ENCODE measurements at places on chromosomes 12 and 14.

DNA sequence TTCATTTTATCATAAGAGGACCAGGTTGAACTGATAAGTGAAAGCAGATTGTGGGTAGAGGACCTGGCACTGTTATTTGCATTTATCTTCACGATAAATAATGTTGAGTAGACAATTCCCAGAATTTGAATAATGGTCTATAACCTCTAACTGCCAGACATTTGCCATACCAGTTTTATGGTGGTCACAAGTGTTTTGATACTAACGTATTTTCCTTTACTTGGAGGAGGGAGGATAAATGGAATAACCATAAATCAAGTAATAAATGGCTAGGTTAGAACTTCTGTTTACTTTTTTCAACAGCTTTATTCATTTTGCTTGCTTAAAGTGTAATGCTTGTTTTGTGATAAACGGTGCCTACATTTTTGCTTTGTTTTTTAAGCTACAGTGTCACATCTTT is 9.5 kb downstream of the PAX9 start:
- DNase-seq: no peak

DNA sequence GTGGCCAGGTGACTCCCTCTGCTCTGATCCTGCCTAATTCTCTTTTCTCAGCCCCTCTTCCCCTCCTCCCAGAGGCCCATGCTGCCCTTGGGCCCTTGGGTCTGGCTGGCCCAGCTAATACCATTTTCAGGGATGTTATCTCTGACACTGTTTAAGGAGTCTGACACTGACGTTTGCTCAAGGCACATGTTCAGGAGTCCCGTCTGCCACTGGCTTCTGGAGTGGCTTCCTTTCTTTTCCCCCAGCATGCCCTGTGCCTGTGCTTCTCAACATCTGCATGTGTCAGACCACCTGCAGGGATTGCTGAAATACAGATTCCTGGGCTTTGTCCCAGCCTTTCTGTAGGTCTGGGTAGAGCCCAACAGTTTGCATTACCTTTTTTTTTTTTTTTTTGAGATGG is 128.9 kb downstream of the BCL11B start:
- DNase-seq: no peak

DNA sequence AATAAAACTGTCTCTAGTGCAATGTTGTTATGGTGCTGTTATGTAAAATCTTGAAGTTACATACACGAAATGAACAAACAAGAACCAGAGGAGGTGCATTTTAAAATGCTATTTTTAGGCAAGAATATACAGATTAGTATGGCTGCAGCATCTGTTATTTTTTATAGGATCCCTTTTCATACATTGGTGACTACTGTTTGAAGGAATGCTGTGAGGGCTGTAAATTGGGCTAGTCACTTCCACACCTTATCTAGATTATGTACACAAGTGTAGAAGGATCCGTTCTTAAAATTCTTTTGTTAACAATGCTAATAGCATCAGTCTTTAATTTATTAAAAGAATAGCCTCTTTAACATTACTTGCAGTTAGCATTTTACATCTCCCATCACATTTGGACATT is 284.3 kb upstream of the MDGA2 start:
- no peak for DNase-seq

GRCh38 chr14:60632257-60632656 is 17.0 kb downstream of the SIX1 start:
- DNase-seq: no peak

DNA sequence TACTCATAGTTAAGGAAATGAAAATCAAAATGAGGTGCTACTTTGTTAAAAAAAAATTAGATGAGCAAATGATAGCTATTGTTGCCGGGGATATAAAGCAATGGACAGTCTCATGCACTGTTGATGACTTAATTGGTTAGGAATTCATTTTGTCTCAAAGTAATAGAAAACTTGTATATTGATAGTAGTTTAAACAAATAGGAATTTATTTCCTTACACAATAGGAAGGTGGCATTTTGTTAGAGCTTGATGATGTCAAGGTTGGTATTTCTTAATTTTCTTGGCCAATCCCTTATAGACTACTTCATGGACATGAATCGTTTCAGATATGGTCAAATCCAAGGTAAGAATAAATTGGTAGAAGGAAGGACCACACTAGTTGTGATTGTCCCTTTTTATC is 7.8 kb downstream of the PRPF39 start:
- no peak for DNase-seq

DNA sequence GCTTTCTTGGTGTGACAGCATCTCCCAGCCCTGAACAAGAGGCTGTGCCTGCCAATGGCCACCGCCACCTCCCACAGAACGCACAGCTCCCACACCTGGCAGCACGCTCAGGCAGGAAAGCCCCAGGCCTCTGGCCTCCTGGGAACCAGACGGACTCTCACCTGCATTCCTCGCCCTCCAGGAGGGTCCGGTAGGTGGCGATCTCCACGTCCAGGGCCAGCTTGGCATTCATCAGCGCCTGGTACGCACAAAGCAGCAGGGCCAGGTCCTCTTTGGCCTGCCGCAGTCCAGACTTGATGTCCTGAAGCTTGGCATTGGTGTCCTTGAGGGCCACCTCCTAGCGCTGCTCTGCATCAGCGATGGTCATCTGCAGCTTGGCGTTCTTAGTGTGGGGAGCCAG is 12.1 kb upstream of the KRT77 start:
- no peak for DNase-seq

GRCh38 chr12:93203361-93203760 is 174.4 kb upstream of the NUDT4 start:
- no peak for DNase-seq

DNA sequence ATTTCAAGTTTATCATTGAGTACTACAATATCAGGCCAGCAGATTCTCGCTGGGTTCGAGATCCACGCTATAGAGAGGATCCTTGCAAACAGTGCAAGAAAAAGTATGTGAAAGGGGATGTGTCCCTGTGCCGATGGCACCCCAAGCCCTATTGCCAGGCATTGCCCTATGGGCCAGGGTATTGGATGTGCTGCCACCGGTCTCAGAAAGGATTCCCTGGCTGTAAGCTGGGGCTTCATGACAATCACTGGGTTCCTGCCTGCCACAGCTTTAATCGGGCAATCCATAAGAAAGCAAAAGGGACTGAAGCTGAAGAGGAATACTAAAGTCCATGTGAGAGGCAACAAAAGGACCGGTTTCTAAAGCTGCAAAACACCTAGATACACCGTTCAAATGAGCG is 59.4 kb downstream of the ATG14 start:
- no peak for DNase-seq

- DNase-seq: peak; percentile 30
Measured at GRCh38 chr14:65281991-65282895, 130.3 kb upstream of the FUT8 start.

DNA sequence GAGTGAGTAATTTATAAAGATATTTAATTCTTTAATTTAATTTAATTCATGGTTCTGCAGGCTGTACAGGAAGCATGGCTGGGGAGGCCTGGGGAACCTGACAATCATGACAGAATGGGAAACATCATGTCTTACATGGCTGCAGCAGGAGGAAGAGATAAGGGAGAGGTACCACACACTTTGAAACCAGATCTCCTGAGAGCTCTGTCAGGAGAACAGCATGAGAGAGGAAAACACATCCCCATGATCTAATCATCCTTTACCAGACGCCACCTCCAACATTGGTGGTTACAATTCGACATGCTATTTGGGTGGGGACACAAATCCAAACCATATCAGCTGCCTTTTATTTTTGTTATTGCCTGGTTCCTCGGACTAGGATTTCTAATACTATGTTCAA is 928.6 kb downstream of the TMEM121 start:
- no peak for DNase-seq

DNA sequence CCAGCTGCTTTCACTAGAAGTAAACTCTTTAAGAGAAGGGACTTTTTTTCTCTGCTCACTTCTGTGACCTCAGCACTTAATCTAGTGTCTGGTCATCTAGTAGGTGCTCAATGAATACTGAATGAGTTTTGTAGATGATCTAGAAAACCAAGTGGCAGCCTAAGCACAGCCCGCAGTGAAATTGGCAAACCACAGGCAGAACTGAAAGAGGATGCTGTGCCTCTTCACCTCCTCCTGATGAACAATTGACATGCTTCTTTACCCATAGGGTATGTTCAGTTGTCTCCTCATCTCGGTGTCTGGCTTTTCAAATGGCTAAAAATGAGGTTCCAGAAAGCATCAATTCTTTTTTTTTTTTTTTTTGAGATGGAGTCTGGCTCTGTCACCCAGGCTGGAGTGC is 399.5 kb downstream of the RMST start:
- no peak for DNase-seq

DNA sequence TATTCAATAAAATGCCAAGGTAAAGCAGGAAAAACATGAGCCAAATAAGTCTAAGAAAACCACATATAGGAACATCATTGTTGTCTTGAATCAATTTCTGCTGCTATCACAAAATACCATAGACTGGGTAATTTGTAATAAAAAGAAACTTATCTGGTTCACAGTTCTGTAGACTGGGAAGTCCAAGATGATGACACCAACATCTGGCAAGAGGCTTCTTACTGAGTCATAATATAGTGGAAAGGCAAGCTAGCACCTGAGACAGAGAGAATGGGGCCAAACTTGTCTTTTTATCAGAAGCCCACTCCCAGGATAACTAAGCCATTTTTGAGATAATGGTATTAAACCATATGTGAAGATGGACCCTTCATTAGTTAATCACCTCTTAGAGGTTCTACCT is 975.9 kb downstream of the FLRT2 start:
- DNase-seq: no peak
